ENCODE measurements at places on chromosomes 5 and 9. TPM values are rescaled to one million over a fixed set of nuclear protein-coding genes. Genes with fewer than 3 reads are reported as not detected.
A peak's percentile ranks its signal among the peaks of the same experiment; 100 is the strongest.

DNA sequence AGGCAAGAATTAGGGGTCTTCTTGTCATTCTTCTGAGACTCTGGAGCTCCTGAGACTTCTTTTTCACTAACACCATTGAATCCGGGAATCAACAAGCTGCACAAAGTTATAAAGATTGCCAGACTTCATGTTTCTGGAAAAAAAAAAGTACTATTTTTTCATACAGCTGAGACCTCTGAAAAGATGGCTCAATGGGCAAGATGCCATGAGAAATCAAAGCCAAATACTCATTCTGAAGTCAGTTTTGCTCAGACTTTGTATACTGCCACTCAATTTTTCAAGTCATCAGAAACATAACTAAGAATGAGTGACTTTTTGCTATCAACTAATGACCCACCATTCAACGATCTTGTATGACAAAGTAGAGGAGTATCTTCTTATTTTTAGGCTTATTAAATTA, 512.0 kb downstream of the RAB3C start:
- no peak for DNase-seq

GRCh38 chr5:65061974-65062353, 293.2 kb downstream of the CWC27 start:
- no peak for DNase-seq

GRCh38 chr5:81249240-81249639, 16.1 kb downstream of the CKMT2 start:
- no peak for DNase-seq

DNA sequence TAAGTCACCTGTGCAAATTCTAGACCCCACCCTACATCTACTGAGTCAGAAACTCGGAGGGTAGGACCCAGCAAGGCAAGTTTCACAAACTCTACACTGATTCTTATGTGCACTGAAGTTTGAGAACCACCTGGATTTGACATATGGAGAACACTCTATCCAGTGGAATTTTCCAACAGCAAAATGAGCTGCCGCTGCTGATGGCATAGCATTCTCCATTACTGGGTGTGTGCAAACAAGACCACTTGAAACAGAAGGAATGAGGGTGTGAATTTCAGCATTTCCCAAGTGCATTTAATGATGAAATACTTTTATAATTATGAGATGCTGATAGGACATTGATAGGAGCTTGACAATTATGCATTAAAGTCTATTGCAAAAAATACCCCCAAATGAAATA, 229.1 kb upstream of the IL12B start:
- DNase-seq, result no peak

GRCh38 chr5:80189201-80189600, 66.6 kb downstream of the SERINC5 start:
- no peak for DNase-seq

GRCh38 chr9:114607671-114608524, 3.2 kb upstream of the TMEM268 start:
- no peak for DNase-seq

DNA sequence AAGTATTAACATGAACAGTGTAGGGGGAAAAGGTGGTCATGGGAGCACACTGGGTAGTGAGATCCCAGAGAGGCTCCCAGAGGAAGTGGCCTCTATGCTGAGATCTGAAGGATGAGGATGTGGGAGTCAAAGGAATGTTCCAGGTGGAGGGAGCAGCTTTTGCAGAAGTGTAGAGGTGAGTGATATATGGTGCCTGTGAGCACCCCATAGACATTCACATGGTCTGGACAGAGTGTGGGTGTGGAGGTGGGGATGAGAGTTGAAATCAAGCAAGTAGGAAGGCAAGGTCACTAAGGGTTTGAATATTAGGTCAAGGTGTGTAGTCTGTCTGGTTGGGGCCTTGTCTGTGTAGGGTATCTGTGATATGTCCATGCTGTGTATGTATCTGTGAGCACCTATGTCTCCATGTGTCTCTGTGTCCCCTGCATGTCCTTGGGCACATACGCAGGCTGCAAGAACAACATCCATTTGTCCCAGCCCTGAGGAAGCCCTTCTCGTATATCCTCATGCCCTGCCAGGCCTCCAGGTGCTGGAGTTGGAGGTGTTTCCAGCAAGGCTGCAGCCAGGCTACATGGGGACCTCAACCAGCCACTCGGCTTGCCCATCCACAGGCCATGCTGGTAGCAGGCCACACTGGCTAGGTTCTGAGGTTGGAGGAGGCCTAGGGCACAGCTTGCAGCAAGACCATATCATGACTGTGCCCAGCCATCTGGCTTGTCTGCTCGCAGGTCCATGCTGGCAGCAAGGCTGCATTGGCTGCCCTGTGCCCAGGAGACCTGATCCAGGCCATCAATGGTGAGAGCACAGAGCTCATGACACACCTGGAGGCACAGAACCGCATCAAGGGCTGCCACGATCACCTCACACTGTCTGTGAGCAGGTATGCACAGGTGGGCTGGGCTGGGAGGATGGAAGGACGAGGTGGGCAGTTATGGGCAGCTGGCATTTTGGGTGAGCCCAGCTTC, 4.7 kb downstream of the PDLIM4 start:
- DNase-seq, result no peak

DNA sequence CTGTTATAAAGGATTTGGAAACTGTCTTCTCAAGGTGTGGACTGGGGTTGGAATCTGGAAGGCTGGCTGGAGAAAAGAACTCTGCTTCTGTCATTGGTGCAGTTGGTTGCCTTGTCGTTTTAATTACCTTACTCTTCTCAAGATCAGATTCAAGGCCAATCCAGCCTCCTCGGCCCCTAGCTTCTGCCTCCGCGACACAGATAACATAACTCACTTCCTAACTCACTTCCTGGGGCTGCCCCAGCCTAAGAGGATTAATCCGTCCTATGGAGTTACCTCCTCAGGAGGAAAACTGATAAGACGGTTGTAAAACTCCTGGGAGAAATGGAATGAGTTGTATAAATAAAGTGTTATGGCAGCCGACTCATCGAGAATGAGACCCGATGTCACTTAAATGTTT, 389.1 kb upstream of the WWC1 start:
- no peak for DNase-seq

- peak; percentile 80 for DNase-seq
Observed at GRCh38 chr5:132098151-132098594, 24.6 kb downstream of the CSF2 start.

- no peak for DNase-seq
Observed at GRCh38 chr9:125227761-125228160, 13.4 kb downstream of the HSPA5 start.

GRCh38 chr5:3175416-3175815, 420.2 kb upstream of the IRX1 start:
- DNase-seq, result no peak

GRCh38 chr9:89519366-89519805, 21.5 kb upstream of the SEMA4D start:
- DNase-seq, result peak; percentile 35

- DNase-seq, result no peak
Observed at GRCh38 chr5:44321144-44321725, 68.0 kb downstream of the FGF10 start.

DNA sequence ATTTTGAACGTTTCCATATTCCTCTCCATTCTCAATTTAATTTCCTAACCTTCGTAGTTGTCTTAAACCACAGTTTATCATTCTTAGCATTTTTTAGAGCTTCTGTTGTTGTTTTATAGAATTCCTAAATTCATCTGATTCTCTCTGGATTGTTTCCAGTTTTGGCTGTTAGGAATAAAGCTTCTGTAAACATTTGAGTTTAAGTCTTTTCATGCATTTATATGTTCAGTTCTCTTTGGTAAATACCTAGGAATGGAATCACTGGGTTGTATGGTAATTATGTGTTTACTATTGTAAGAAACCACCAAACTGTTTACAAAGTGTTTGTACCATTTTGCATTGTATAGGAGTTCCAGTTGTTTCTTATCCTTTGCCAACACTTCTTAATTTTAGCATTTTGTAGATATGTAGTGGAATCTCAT, 29.7 kb downstream of the GPR21 start:
- DNase-seq, result no peak

DNA sequence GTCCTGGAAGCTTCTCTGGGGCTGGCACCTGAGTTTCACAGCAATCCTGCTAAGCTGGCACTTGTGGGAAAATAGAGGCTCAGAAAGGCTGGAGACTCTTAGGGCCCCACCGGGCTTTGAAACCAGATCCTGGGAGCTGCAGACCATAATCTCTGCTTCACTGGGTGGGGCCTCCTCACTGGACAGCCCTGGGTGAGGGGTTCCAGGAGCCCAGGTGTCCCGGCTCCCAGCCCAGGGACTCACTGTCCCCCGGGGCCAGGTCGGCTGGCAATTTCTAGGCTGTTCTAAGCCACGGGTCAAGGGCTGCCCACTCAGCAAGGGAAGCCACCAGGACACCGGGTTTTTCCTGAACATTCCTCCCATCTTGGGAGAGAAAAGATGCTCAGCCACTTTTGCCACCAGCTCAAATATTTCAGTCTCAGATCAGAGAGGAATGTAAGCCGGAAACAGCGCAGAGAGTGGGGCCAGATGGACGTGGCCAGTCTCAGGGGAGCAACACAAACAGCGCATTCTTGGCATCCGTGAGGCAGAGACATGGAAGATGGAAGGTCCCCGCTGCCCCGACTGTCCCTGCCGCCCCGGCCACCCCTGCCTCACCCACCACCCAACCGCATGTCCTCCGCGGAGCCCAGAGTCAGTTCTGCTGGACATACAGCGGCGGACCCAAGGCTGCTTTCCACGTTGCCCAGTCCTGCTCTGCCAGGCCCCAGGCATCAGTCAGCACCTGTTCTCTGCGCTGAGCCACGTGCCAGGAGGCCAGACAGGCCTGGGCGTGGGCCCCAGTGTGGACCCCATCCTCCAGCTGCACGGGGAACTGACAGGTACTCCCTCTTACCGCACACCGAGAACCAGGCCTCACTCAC, 72.6 kb downstream of the VAV2 start:
- DNase-seq, result no peak

DNA sequence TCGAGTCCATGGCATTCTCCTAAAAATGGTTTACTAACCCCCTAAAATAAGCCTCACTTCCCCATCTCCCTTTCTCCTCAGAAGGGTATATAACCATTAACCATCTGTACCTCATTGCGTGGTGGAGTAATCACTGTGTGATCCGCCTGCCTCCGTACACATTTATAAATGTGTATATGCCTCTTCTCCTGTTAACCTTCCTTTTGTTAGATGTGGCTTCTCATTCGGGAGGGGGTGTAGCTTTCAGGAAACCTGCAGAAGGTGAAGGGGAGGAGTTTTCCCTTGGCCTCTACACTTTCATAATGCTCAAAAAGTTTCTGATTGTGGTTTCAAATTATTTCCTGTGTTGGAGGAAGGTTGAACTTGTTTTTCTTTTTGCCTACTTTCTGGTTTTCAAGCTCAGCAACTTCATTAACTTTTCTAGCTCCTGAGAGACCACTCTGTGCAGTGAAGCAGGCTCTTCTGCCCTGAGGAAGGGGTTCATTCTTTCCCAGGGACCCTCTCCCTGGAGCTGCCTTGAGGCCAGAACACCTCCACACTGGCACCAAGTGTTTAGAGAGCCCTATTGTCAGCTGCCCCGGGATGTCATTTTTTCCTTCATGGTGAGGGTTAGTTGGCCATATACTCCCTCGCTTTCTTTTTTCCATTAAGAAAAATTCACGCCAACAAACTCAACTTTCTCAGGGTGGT, 46.9 kb downstream of the RASGRF2 start:
- no peak for DNase-seq

- peak; percentile 29 for DNase-seq
Observed at GRCh38 chr9:115008536-115009270, 78.3 kb upstream of the TNFSF8 start.

- peak; percentile 80 for DNase-seq
Observed at GRCh38 chr9:124869986-124870560, 8.1 kb downstream of the ARPC5L start.

- peak; percentile 39 for DNase-seq
Observed at GRCh38 chr5:52504584-52505240, 283.0 kb upstream of the ITGA1 start.

DNA sequence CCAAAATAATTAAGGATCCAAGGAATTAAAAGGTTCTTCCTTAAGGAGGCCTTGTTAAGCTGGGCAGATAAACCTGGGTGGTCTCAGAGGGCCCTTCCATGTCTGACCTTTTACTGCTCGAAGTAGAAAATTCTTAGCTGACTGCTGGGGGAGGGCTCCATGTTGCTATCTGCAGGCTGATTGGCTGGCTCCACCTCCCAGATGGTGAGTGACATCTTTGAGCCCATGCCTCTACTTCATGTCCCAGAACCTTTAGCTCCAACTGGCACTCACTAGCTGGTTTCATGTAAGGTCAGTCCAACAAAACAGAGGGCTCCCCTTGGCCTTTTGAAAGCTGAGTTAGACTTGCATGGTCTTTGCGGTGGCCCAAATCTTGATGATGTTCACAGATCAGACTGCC, 188.2 kb downstream of the PAX5 start:
- DNase-seq, result no peak

GRCh38 chr5:100043475-100043874, 491.7 kb upstream of the FAM174A start:
- DNase-seq, result no peak

MUSK gene
- total RNA-seq, result under 0.01 TPM

SCGB3A2 gene
- not detected for total RNA-seq

MRRF gene
- 41.5 TPM for total RNA-seq

SPATA31A6 gene
- total RNA-seq, result not detected

OR1N1 gene
- not detected for total RNA-seq

RAPGEF1 gene
- 42.1 TPM for total RNA-seq

WDR31 gene
- total RNA-seq, result 1.4 TPM

NRARP gene
- total RNA-seq, result under 0.01 TPM

PTTG1 gene
- total RNA-seq, result 29.8 TPM

All from osteoblast (primary cell).